ENCODE measurements at places on chromosomes 2 and 18.

DNA sequence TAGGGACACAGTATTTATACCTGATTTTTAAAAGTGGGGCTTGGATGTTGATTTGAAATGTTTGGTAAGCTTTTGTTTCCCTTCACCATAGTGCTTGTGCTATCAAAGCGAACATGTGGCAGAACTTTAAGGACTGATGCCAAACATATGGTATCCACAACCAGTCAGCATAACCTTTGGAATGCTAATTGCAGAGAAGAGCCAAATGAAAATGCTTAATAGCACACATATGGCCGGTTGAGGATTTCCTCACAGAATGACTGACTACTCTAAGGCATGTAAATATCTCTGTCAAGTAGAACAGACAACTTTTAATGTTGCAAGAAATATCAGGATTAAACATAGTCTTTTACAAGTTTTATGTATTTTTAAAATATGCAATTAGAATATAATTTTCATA is 120.9 kb upstream of the COL3A1 start:
- DNase-seq: no peak

DNA sequence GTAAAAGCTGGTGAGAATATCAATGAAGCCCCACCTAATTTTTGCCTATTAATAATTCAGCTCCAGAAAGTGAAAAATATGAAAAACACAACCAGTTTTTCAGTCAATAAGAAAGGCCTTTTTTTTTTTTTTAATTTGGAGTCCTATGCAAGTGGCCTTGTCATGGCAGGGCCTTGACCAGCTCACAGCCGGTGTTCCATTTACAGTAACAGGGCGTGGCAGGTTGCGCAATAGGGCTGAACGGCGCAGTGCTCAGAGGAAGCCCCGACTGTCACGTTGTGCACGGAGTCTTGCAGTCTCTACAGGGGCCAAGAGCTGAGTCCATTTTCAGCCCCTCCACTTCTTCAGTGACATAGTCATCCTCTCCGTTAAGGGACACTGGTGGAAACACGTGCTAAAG is 184.1 kb upstream of the FN1 start:
- no peak for DNase-seq

DNA sequence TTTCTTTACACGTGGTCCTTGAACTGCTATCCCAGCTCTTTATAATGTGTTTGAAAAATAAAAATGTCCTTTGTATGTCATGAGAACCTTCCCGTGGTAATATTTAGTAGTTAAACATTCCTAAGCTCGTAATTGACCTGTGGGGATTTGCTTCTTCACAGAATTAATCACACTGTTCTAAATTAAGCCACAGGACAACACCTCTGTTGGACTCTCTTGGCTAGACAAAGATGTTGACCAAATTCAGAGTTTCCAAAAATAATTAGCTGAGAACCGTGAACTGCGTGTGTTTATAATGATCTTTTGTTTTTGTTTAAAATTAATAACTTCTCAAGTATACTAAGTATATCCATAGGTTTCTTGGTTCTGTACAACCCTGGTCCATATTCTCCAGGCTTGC is 146.1 kb downstream of the GBX2 start:
- DNase-seq: no peak

GRCh38 chr2:120802158-120802557 is 66.5 kb downstream of the GLI2 start:
- no peak for DNase-seq

DNA sequence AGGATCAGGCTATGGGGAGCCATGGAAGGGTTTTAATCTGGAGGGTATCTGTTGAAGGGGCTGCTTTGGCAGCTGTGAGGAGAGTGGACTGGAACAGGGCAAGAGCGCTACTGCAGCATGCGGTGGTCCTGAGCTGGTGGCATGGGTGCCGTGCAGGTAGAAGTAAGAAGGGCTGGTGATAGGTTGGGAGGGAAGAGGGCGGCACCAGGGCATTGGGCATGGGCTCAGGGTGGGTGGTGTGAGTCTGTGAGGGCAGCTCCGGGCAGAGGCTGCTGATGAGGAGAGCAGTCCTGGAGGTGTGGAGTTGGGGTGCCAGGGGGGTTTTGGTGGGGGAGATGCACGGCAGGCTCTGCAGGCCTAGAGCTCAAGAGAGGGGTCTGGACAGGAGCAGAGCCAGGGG is 2.1 kb downstream of the ACTG2 start:
- no peak for DNase-seq
